Sigmoid colon (tissue), 7 donors: ENCODE measurements at places on chromosomes 3 and 15. TPM values are rescaled to one million over a fixed set of nuclear protein-coding genes. Genes with fewer than 3 reads are reported as not detected.

KLF15 gene
- 40.3 TPM for total RNA-seq

DNA sequence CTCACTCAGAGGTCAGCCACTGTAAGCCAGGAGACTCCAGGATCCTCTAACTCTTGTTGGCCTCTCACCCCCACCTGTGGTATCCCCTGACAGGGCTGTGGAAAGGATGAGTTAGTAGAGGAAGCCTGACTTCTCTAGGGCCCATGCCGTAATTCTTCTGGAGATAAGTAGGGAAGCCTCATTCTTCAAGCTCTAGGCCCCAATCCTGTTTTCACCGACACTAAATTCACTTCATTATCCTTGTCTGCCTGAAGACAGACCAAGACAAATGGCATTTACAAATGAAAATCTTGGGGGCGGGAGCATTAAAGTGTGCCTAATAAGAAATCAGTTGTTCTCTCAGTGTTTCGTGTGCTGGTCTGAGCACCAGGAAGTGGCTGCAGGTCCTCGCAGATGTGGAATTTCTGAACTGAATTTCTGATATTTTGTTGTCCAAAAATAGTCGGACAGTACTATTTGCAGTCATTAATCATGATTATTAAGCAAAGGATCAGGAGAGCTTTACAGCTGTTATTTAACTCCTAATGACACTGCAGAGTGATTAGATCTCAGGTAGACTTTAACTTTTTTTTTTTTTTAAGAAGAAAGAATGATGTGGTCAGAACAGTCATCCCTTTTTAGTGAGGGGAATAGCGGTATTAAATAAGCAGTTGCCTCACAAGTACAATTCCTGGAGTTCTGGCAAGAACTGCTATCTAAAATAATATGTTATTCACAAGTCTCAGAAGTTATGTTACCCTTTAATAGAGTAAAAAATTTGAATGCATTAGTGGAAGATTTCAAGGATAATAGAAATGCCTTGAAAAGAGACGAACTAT is 58.4 kb downstream of the RBMS3 start:
- DNase-seq: no peak

GRCh38 chr15:75197062-75197630 is 4.5 kb upstream of the C15orf39 start:
- no peak for DNase-seq

DNA sequence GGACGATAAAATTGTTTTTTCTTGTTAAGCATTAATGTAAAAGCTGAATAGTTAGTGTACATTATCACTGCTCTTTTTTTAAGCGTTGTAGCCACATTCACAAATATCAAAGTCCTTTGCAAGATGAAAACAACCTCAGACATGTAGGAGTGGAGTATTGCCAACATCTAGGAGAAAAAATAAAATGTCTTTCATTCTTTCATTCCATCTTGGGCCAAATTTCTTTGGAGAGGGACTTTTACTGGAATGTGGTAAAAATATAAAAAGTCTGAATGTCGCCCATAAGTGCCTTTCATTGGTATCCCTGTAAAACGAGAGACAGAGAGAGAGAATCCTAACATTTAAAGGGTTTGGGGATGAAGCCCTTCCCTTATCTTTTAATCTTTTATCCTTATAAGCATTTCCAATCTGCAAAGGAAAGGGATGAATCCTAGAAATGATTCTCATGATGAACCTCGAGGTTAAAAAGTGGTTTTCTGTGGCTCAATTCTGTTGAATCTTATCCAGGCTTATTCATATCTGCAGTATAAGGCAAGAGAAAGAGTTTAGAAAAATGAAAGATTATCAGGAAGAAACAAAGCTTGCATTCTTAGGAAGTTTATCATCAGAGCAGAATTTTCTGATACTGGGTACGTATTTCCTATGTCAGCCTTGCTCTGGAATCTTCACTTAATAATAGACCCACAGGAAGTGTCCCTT is 1031.7 kb downstream of the MCTP2 start:
- no peak for DNase-seq

DNA sequence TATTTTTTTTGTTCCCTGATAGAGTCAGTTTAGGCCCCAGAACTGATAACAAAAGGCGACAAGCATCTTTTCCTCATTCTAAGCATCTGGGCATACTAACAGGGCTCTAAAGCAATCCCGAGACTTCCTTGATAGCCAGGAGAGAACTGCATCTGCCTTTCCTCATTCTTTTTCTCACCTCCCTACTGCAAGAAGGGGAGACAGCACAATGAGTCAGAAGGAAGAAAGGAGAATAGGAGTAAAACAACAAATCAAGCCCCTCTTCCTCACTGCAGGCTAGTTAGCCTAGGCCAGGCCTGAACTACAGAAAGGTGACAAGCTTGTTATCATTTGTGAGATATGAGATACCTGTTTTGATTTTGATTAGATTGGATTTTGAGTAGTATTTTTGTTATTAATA is 97.9 kb downstream of the NAALADL2 start:
- DNase-seq: no peak

- no peak for DNase-seq
Observed at GRCh38 chr3:63654931-63655330, 2.5 kb downstream of the SNTN start.

DNA sequence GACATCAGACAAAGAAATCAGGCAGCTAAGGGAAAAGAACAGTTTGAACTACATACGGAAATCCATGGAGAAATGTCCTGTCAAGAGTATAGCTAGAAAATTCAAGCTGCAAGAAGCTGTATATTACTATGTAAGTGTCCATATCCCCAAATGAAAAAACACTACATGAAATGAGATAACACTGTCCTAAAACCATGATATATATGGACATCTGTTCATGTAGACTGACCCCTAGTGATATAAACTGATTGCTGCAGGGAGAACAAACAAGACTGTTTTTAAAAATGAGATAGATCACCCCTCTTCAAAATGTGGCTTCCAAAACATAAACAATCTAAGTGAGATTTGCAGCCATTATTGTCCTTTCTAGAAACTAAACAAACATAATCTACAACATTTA is 985.6 kb downstream of the EPHA3 start:
- no peak for DNase-seq

DNA sequence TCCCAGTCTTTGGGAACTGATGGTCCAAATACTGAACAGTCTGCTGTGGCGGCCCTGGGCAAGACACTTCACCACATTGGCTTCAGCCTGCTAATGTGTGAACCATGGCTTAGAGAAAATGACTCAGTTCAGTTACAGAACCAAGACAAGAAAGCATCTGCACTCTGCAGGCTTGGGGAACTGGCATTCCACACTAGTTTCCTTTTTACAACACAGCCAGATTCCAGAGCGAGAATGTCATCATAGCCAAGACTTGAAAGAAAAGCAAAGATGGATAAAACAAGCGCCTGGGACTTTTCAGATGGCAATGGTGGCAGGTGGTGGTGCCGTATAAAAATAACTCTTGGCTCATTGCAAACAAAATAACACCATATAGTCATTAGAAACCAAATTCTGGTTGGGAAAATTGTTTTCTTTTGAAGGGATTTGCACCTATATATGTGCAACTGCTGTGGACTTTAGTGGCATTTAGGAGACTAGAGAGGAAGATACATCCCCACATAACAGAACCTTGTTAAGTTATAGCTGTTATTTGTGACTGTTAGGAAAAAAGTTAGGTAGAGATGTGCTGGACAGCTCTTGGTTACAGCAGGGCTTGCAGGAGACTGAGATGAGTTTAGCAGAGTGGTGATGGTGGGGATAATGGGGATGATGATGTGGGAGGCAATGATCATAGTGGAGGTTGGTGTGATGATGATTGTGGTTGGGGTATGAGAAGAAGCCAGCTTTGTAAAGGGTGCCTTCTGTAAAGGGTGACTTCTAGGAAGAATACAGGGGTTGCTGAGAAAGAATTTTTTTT is 273.6 kb downstream of the THRB start:
- DNase-seq: peak; percentile 82
